GM03348 (cell line): ENCODE measurements at places on chromosomes 5 and 9.

- DNase-seq = no peak
Observed at GRCh38 chr5:138139781-138140090, 508 bp upstream of the NME5 start.

DNA sequence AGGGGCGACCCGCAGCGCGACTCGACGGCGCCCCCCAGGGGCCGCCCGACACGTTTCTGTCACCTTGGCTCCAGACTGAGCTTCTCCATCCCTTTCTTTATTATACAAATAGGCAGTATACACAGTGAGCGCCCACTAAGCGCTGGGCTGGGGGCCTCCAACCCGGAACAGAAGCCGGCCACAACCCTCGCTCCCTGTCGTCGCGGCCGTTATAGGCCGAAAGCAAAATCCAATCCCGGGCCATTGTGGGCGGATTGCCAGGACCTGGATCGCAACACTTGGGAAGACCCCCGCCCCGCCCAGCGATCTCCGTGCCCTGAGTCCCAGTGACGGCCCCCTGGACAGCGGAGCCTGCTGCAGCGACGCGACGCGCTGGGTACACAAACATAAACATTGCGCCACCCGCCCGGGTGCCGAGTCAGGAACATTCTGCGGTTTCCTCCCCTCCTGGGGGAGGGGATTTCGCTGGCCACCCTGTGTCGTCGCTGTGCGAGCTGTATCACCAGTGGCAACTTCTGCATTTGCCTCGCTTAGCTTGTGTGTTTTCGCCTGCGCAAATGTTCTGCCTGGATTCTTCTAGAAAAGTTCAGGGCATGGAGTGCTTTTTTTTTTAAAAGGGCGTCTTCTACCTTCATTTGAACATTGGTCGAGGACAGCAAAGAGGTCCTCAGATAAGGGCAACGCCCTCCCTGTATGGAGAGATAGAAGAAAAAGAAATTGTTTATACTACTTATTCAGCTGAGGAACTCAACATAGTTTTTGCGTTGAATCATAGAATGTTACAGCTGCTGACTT, 1.3 kb upstream of the DUSP1 start:
- peak; percentile 83 for DNase-seq

- DNase-seq = no peak
Observed at GRCh38 chr5:160923936-160924710, 72.1 kb upstream of the ATP10B start.

DNA sequence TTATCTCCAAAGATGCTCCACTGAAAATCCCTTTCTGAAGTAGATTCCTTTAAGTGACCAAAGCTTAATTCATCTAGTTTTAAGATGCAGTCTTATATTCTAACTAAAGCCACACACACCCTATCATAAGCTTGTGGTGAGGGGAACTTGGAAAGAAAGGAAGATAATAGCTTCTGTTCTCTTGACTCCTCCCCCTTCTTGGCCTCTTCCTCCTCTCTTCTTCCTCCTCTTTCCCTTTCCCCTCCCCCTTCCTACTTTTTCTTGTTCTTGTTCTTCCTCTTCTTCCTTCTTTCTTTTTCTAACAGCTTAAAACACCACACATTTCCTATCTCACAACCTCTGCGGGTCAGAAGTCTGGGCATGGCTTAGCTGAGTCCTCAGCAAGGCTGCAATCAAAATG, 23.5 kb downstream of the IL7R start:
- no peak for DNase-seq

GRCh38 chr9:113301548-113301947, 1.6 kb downstream of the RNF183 start:
- DNase-seq = no peak

- peak; percentile 17 for DNase-seq
Observed at GRCh38 chr5:113293068-113293974, 141.5 kb downstream of the TSSK1B start.

DNA sequence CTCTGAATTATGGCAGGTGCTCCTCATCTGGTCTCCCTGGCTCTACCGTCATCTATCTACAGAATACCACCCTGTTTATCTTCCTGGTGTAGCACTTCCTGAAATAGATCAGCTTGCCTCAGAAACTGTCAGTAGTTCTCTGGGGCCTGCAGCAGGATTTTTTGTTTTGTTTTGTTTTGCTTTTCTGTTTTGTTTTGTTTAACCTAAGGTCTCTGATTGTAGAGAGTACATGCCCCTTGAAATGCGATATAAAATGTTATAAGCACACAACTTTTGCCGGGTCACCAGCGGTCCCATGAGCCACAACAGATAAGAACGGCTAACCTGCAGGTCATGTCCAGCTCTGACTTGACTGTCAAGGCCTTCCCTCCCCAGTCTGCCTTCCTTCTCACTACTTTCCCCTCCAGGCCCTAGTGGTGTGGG, 26.6 kb upstream of the CREBRF start:
- no peak for DNase-seq

DNA sequence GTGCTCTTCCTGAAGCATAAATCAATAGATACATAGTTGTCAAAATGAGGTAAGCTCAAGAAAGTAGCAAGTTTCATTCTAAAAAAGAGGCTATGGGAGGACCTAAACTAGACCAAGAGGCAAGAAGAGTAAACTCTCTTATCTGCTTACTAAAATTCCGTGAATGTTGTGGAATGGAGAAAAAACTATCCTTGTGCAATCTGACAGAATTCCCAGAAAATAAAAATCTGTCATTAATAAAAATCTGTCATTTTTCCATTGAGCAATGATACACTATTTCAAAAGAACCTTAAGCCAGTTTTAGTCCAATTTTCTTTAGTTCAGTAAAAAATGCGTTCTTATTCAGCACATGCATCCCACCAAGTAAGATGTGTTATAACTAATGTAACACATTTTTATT, 15.9 kb upstream of the FANCC start:
- peak; percentile 58 for DNase-seq

DNA sequence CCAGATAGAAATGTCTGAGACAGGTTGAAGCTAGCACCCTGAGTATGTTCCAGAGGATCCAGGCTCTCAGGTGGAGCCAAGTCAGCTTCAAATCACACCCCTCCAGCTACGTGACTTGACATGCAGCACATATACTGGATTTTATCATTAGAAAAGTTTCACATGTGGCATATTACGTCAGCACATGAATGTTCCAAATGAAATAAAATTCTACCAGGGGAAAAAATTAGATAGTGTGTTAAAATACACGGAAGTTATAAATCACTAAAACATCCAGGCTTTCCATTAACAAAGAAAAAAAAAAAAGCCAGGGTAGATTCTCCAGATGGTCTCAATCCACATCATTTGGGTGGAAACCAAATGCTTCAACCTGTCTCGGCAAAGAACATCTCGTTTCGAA, 251.6 kb downstream of the MPDZ start:
- no peak for DNase-seq
